Effector memory CD4-positive, alpha-beta T cell (primary cell): ENCODE measurements at places on chromosomes 12 and 14.

GRCh38 chr12:4933411-4933810 lies 23.7 kb downstream of the KCNA1 start:
- H3K36me3 ChIP-seq, result no peaks in the 10 kb centered on the region
- no peaks in the 10 kb centered on the region for H3K27me3 ChIP-seq
- no peak overlapping the region for H3K27ac ChIP-seq
- H3K4me3 ChIP-seq, result no peak overlapping the region
- H3K4me1 ChIP-seq, result no peaks in the 10 kb centered on the region
- DNase-seq, result no peak

- no peak overlapping the region for H3K4me3 ChIP-seq
- no peak for DNase-seq
- H3K4me1 ChIP-seq, result peaks cover 6% of the 10 kb centered on the region
- H3K27ac ChIP-seq, result no peak overlapping the region
- H3K27me3 ChIP-seq, result no peaks in the 10 kb centered on the region
Observed at GRCh38 chr12:92021666-92022035, 124.0 kb downstream of the BTG1 start.

DNA sequence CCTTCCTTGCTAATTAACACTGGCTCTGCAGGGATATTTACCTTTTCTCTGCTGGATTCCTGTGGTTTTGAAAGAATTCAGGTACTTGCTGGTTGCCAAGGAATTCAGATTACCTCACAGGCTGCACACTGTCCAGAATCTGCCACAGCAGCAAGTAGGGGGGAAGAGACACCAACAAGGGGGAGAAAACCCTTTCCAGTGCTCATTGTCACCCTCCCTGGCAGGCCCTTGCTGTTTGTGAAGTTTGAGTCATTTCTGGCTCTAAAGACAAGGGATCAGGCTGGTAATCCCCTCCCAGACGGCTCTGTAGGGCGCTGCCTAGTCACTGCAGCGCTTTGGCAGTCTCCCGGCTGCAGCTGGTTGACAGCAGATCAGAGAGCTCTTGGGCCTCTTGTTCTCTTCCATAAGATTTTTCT lies 50.8 kb downstream of the TTLL5 start:
- no peaks in the 10 kb centered on the region for H3K4me1 ChIP-seq
- no peak overlapping the region for H3K4me3 ChIP-seq
- H3K27me3 ChIP-seq, result no peaks in the 10 kb centered on the region
- DNase-seq, result no peak

- DNase-seq, result no peak
- H3K4me3 ChIP-seq, result no peak overlapping the region
- H3K4me1 ChIP-seq, result no peaks in the 10 kb centered on the region
- H3K36me3 ChIP-seq, result no peaks in the 10 kb centered on the region
- H3K27me3 ChIP-seq, result no peaks in the 10 kb centered on the region
- no peak overlapping the region for H3K27ac ChIP-seq
Observed at GRCh38 chr12:59444932-59445331, 150.9 kb upstream of the SLC16A7 start.

GRCh38 chr14:54805070-54805444 lies 97.6 kb downstream of the GCH1 start:
- no peaks in the 10 kb centered on the region for H3K27me3 ChIP-seq
- H3K36me3 ChIP-seq, result no peaks in the 10 kb centered on the region
- DNase-seq, result no peak
- H3K27ac ChIP-seq, result no peak overlapping the region
- H3K4me3 ChIP-seq, result no peak overlapping the region
